Neuronal stem cell (in vitro differentiated cells): ENCODE measurements at places on chromosomes 16 and 17.

GRCh38 chr17:41782142-41782541 is 4.4 kb downstream of the JUP start:
- DNase-seq: no peak

DNA sequence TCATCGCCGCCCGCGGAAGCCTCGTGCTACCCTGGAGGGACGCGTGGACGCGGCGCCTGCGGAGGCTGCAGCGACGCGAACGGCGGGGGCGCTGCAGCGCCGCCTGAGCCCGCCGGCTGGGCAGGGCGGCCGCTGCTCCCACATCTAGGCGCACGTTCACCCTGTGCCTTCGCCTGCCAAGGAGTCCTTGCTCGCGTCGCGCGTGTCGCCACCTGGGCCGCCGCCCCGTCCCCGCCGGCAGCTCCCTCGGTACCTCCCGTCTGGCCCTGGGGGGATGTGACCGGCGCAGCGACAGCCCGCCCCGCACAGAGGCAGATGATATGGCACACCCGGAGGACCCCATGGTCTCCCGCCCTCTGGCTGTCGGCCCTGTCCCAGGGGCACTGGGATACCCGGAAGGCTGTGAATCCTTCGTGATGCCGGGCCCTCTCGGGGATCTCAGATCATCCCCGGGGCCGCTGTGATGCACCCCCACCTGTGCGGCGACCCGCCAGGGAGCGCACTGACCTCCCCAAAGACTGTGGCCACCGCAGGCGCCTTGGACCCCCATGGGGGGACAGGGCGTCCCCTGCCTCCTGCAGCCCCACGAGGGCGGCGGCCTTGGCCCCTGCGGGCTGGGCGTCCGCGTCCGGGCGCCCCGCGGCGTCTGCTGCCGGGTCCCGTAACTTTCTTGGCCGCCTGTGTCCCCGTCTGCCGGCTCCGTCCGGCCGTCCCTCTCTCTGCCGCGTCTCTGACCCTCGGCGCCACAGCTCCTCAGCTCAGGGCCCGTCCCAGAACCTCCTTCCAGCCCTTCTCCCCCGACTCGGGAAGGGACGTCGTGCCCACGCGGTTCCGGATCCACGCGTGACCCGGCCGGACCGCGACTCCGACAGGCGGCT is 689 bp upstream of the TBC1D24 start:
- no peak for DNase-seq

GRCh38 chr16:81729451-81729850 is 49.6 kb upstream of the PLCG2 start:
- DNase-seq: no peak

DNA sequence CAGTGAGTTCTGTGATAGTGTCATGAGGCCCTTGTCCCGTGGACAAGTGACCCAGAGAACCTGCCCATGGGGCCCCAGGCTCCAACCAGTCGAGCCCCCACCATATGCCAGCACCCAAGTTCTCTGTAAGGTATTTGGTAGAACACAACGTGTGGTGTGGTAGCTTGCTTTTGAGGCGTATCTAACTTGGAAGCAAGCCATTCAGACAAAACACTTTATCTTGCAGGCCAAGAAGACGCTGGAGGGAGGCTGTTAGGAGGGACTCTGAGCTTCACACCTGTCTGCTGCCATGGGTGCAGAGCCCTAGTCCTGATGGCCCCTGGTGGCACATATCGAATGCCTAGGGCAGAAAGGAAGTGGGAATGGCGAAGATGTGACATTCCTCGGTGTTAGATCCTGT is 1.6 kb downstream of the NDUFAF8 start:
- no peak for DNase-seq

GRCh38 chr16:88339930-88340754 is 42.6 kb upstream of the ZNF469 start:
- DNase-seq: no peak

GRCh38 chr17:68697850-68698361 is 96.7 kb upstream of the FAM20A start:
- no peak for DNase-seq

DNA sequence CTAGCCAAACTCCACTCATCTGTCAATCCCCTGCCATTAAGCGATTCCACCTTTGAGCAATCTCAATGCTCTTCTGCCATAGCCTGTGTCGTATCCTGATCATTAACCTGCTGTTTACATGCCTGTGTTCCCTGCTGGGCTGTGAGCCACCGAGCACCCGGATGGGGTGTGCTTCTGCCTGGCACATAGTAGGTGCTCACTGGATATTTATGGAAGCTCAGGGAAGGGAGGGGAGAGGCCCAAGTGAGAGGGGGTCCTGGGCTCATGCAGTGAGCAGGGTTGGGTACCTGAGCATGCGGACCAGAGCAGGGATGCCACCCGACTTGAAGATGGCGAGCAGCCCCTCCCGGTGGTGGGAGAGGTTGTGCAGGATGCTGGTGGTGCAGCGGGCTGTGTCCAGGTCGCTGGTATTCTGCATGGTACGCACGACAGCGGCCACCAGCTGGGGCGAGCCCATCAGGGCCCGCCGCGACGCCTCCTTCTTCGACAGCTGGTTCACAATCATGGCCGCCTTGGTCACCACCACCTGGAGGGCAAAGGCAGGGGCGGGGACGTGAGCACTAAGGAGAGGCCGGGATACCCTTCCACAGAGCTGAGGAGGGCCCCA is 17.7 kb downstream of the JUP start:
- DNase-seq: no peak

DNA sequence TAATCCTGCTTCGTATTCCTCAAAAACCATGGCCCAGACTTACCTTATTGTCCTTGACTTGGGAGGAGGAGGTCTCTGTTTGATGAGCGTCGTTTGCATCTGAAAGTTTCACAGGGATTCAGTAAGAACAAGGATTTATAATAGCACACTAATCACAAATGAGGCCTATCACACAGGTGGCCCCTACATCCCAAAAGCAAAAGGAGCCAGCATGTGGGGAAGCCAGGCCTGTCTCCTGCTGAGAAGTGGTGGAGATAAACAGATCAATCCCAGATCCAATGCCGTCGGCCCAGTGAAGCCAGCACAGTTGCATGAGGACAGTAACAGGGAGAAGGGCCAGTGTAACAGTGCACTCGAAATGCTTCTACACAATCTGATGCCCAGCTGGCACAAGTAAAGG is 13.3 kb upstream of the EVPL start:
- no peak for DNase-seq

DNA sequence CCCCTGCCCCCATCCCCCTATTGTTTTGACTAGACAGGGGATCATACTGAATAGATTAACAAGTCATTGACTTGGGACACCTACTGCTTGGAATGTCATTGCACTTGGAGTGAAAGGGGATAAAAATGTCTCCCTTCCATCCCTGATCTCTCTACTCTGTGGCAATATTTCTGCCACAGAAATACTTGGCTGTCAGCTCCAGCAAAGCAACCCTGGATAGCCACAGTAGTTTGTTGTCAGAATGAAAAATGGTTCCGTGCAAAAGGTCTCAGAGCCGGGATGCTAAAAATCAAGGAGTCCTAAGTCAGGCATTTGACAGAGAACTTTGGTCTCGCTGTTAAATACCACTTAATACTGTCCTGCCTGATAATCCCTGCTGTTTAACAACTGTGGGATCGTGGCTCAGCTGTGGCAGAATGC is 722.0 kb upstream of the SOX9 start:
- DNase-seq: no peak

DNA sequence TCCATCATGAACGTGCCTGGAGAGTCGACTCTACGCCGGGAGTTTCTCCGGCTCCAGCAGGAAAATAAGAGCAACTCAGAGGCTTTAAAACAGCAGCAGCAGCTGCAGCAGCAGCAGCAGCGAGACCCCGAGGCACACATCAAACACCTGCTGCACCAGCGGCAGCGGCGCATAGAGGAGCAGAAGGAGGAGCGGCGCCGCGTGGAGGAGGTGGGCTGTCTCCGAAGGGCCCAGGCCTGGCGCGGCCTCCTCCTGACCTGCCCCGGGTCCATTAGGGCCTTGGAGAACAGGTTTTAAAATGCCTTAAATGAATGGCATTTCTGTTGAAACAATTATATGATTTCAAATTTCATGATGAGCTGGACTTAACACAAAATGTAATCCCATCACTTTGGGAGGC is 11.8 kb upstream of the C17orf107 start:
- no peak for DNase-seq

DNA sequence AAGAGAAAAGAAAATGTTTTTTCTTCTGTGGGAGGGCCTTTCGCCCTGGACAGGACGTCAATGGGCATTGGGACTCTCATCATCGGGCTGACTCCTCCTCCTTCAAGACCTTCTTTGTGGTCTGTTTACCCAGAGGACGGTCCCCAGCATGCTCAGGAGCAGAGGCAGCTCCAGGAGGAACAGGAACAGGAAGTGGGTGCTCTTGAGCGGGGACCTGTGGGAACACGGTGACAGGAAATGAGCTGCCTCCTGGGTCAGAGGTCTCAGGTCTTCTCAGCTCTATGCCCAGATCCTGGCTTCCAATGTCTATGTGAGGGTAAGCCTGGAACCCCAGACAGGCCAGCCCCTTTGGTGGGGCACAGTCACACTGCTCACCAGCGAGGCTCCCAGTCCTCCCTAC is 12.2 kb downstream of the CD300LD start:
- DNase-seq: no peak
